ENCODE measurements at places on chromosomes 6 and 20.

DNA sequence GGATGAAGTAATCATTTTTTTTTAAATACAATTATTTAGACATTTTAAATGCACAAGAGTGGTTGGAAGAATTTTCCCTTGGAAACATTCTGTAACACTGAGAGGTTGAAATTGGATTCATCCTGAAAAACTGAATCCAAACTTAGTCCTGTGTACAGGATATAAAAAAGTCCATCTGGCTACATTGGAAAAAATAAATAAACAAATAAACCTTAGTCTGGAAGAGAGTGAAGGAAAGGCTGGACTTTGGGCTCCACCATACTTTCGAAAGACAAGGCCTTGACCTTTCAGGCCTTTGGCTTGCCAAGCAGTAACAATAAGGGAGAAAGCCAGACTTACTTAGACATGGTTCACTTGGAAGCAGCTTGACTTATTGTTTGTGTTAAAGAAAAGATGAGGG is 664.3 kb downstream of the TENT5A start:
- no peak for DNase-seq

DNA sequence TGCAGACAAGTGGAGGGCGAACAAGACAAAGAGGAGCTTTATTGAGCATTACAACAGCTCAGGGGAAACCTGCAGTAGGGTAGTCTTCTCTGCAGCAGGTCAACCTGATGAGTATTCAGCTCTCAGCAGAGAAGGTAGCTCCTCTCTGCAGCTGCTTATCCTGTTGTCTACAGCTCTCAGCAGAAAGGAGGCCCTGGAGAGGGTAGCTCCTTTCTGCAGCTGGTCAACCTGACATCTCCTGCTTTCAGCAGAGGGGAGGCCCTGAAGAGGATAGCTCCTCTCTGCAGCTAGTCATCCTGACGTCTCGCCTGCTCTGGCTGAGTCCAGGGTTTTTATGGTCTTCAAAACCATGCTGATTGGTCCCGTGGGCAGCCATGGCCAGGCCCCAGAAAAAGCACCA is 113.6 kb downstream of the CD24 start:
- no peak for DNase-seq

GRCh38 chr6:135145063-135145800 is 35.9 kb upstream of the MYB start:
- peak; percentile 21 for DNase-seq

DNA sequence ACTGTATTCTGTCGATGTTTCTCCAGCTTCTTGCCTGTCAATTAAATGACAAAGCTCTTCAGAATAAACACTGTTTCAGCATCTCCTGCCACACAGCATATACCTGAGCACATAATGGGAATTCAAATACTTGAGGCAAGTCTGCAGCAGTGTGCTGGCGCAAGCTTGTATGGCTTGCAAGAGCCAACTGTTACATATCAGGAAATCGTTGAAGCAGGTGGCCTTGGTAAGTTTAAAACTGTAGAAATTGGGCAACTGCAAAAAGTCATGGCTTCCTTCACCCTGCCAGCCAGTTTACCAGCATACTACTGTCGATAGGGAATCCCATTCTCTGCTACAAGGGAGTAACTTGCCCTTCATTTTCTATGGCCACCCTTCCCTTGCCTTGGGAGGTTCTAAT is 23.0 kb downstream of the CPNE1 start:
- DNase-seq = no peak

- no peak for DNase-seq
Observed at GRCh38 chr6:38039502-38039901, 220.0 kb downstream of the ZFAND3 start.

- DNase-seq = no peak
Observed at GRCh38 chr20:37956107-37956585, 53.2 kb downstream of the VSTM2L start.

GRCh38 chr6:7880718-7881107 is 29.9 kb downstream of the TXNDC5 start:
- no peak for DNase-seq

GRCh38 chr20:21574443-21574842 is 60.6 kb upstream of the NKX2-2 start:
- no peak for DNase-seq

DNA sequence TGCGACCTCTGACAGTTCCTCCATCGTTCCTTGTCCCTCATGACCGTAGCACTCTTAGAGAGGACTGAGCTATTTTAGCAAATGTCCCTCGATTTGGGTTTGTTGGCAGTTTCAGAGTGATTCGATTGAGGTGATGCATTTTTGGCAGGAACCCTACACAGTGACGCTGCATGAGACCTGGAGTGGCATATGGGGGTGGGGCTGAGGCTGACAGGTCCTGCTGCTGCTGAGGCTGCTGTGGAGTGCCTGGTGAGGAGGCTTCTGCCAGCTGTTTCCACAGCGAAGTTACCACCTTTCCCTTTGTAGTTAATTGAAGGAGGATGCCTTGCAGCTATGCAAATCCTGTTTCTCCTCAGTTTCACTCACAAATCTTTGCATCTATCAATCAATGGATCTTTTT is 19.8 kb downstream of the PXDC1 start:
- no peak for DNase-seq

GRCh38 chr6:16355238-16355637 is 116.9 kb downstream of the GMPR start:
- no peak for DNase-seq

DNA sequence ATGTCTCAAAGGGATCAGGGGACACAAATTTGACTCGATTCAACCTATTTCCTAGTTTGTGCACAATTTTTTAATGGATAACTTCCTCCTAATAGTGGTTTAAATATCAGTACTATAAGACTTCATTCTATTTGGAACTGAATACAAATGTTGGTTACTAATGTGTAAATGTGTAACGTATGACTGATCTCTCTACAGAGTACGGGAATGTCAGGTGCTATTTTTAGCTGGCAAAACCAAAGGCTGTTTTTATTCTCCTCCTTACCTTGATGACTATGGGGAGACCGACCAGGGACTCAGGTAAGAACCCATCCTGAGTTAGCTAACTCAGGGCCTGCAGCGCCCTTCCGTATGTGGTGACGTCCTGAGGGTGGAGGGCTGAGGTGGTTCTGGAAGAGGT is 33.0 kb downstream of the PRPH2 start:
- DNase-seq = no peak

DNA sequence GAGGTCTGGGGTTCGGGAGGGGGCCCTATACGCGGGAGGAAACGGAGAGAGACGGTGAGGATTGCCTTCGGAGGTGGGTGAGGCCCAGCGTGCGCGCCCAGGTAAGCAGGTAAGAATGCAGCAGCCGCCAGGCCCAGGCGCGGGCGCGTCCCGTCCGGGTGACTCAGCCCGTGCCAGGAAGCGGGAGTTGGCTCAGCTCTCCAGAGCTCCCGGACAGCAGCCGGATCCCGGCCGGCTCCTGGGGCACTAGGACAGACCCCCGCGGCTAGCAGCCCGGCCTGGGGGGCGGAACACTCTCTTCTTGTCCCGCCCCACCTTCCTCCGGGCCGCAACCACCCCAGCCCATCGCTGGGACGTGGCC is 1.5 kb upstream of the MDFI start:
- peak; percentile 81 for DNase-seq

GRCh38 chr6:145836772-145837171 is 22.2 kb upstream of the FBXO30 start:
- no peak for DNase-seq

GRCh38 chr6:5996714-5997419 is 9.9 kb downstream of the NRN1 start:
- DNase-seq = peak; percentile 5

DNA sequence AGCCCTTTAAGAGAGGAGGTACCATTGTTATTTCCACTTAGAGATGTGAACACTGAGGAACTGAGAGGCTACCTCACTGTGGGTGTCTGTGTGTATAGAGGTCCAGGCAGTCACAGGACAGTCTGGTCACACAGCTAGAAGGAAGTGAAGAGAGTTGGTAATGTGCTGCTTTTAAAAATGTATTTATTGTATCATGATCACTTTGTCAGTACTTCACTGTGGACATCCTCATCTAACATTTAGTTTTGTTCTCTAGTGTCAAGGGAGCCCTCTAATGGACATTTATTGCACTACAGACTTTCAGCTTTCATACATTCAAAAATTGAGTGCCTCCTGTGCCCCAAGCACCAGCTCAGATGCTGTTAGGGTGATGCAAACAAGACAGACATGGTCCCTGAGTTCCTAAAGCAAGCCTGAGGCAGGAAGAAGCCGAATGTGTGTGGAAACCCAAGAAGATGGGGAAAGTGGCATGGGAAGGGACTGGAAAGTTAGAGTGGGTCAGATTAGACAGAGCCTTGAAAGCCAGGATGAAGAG is 123.0 kb downstream of the SLC16A10 start:
- peak; percentile 30 for DNase-seq

DNA sequence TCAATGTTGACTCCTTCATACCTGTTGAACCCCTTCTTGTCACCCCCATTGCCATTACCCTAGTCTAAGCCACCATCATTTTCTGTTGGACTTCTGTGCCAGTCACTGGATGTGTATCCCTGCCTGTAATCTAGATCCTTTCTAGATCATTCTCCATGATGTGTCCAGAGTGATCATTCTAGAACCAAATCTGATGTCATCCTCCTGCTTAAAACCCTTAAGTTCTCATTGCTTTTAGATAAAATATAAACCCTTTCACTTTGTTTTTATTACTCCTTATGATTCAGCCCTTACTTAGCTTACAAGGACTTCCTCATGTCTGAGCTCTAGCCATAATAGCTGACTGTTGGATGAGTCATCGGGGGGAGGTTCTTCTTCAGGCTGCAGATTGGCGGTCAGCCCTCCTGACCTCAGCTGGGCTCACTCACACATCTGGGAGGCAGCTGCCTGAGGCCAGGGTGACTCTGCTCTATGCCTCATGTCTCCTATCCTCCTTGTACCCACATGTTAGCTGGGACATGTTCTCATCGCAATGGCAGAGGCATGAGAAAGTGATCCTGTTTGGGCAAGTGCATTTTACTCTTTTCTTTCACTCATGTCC is 287.6 kb downstream of the ESR1 start:
- DNase-seq = peak; percentile 95

DNA sequence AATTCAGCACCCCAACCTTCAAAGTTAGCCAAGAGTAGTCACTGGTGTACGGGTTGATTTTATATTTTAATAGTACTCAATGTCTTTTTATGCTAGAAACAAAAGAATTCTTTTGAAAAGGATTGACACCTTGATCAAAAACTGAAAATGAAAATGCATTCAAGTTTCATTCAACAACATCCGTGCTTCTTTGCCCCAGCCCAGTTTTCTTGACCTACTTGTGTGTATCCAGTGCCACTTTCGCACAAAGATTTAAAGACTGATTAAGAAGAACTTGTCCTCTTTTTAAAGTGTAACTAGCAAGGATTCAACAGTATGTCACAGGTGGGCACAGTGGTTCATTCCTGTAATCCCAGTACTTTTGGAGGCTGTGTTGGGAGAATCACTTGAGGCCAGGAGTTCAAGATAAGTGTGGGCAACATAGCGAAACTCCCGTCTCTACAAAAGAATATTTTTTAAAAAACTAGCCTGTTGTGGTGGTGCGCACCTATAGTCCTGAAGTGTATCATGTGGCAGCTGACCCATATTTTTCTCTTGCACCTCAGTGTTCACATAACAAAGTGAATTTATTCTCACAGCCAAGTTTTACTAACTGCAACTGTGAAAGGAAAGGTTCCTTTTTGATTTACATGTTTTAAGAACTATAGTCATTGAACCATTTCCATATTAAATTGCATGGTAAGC is 22.7 kb upstream of the CD2AP start:
- DNase-seq = no peak

- peak; percentile 40 for DNase-seq
Observed at GRCh38 chr20:45008521-45009049, 42.3 kb downstream of the STK4 start.

DNA sequence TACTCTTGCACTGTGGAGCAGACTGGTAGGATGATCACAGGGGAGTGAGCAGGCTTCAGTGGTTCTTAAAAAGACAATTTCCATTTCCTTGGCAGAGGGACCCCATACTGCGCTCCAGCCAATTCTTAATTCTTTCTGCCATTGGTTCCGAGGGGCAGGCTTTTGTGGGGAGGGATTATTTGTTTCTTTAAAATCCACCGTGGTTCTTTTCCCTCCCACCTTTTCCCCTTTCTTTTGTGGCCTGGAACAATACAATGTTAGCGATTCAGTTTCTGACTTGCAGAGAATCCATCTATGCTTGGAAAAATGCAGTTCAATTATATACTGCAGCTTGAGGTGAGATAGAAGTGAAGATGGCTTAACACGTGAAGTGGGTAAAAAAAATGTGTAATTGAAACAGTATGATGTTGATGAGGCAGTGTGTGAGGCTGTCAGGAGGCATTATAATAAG is 379.0 kb upstream of the FLRT3 start:
- no peak for DNase-seq

GRCh38 chr20:528923-529604 is 14.5 kb downstream of the CSNK2A1 start:
- peak; percentile 26 for DNase-seq

GRCh38 chr6:162395181-162395580 is 332.4 kb downstream of the PRKN start:
- no peak for DNase-seq

GRCh38 chr20:24469116-24469893 is at the start of gene SYNDIG1:
Gene SYNDIG1, plus strand, starts transcription at chr20:24469629. Its CDS starts 73,469 bp downstream, at chr20:24543098.
- no peak for DNase-seq

GRCh38 chr6:7390226-7390878 is 744 bp downstream of the RIOK1 start:
- DNase-seq = no peak

DNA sequence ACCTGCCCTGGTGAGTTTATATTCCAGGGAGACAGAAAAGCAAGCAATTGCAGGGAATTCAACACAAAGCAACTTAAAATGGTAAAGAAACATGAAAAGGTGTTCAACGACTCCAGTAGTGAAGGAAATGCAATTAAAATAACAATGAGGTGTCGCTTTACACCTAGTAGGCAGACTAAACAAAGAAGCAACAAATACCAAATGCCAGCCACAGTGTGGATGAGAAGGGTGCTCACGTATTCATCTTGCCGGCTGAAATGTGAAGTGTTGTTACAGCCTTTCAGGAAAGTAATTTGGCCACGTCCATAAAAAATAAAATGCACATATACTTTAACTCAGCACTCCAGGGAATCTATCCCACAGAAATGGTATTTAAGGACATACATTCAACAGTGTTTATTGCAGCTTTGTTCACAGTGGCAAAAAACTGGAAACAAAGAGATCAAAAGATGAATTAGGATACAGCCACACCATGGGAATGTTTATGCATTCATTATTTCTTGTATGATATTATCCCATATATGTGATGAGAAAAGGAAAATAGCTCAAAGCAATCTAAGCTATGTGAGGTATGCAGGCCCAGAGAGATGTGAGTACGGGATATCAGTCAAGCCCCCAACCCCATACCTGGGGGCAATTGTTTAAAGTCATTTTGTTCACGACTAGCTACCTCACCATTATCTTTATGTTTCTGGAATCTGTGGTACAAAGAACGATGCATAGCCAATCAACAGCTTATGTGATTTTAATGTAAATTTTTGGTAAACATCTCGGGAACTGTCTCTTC is 266.0 kb upstream of the SOX4 start:
- no peak for DNase-seq

GRCh38 chr6:7087491-7087979 is 20.2 kb upstream of the RREB1 start:
- no peak for DNase-seq

Data from NCI-H226 (cell line).